ENCODE measurements at places on chromosomes 3 and 15. TPM values are rescaled to one million over a fixed set of nuclear protein-coding genes. Genes with fewer than 3 reads are reported as not detected.

GRCh38 chr15:75064846-75065245 lies 41.5 kb downstream of the PPCDC start:
- no peaks in the 10 kb centered on the region for H3K36me3 ChIP-seq
- DNase-seq: no peak
- no peaks in the 10 kb centered on the region for H3K27me3 ChIP-seq
- H3K4me3 ChIP-seq: no peak overlapping the region

The ARGFX gene
- not detected for total RNA-seq

The PTH1R gene
- 0.51 TPM for total RNA-seq

The GPR171 gene
- total RNA-seq: not detected

The GTPBP8 gene
- total RNA-seq: 26.2 TPM

The PAK6 gene
- total RNA-seq: 2.3 TPM

DNA sequence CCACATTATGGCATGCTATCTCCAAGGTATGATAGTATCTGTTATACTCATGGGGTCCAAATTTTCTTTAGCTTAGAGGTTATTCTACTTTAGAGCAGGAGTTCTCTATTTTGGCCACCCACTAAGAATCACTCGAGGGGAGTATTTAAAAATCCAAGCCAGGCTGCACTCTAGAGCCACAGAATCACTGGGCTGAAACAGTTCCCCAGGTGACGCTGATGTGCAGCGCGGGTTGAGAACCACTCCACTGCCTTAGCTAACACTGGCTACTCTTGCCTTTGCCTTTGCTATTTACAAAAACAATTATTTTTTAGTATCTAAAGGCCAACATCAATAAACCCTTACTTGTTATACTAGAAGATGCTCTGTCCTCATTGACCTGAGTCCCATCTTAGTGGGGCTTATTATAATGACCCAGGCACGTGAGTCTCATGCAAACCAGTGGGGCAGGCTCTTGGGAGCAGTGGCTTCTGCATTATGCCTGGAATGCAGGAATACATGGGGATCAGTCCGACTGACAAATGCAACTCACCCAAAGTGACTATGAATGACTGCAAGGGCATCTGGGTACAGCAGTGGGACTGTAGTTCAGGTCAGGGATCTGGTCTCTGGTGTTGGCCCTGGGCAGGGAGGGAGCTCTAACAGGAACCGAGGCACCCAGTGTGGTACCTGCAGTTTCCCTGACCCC lies 21.7 kb upstream of the CGNL1 start:
- H3K4me3 ChIP-seq: no peak overlapping the region
- DNase-seq: no peak
- H3K36me3 ChIP-seq: no peaks in the 10 kb centered on the region
- no peaks in the 10 kb centered on the region for H3K27me3 ChIP-seq
- no peaks in the 10 kb centered on the region for H3K4me1 ChIP-seq

DNA sequence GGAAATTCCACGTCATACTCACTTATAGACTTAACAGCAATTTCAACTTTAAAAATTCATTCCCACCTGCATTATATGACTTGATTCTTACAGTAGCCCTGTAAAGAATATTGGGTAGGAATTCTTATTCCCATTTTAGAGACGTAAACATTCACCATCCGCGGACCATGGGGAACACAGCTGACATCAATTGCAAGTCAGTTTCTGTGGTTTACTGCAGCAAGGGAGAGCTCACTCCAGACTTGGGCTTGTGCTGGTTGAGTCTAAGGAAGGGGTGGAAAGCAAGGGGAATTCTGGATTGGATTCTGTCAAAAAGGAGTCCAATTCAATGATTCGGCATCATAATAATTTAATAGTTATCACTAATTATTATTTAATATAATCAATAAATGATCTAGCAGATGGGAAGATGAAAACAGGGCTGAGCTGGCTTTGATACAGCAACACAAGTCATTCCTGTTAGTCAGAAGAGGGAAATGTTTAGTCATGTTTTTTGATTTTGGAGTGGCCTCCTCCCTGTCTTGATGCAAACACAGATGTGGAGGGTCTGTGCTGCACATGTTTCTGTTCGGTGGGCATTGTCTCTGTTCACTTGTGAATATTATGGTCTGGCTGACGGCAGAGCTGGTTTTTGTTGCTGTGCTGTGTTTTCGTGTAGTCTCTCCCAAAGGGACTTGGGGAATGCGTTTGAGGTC lies 9.7 kb downstream of the LIPC start:
- no peak overlapping the region for H3K4me3 ChIP-seq
- no peaks in the 10 kb centered on the region for H3K4me1 ChIP-seq
- no peaks in the 10 kb centered on the region for H3K27me3 ChIP-seq
- H3K27ac ChIP-seq: no peak overlapping the region

DNA sequence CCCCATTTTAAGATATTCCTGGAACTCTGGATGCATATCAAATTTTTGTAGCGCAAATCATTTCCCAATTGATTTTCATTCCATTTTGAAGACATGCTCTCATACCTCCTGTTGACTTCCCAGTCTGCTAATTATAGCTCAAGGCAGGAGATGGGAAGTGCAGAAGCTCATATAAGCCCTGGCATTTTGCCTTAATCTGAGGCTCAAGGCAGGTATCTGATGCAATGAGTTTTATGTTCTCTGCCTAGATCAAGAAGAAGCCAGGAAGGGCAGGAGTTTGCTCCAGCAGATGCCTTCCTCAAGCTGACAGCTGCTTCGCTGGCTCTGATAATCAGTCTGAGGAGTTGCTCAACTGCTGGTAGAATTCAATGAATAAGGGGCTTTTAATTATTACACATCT lies 65.6 kb upstream of the NEDD4 start:
- H3K36me3 ChIP-seq: no peaks in the 10 kb centered on the region
- H3K27me3 ChIP-seq: no peaks in the 10 kb centered on the region
- no peak for DNase-seq
- H3K27ac ChIP-seq: no peak overlapping the region
- no peaks in the 10 kb centered on the region for H3K4me1 ChIP-seq

- H3K36me3 ChIP-seq: no peaks in the 10 kb centered on the region
- no peak for DNase-seq
- no peak overlapping the region for H3K4me3 ChIP-seq
- H3K4me1 ChIP-seq: no peaks in the 10 kb centered on the region
- H3K27ac ChIP-seq: no peak overlapping the region
These were observed 304.4 kb downstream of the BCHE start for GRCh38 chr3:165532851-165533250.

GRCh38 chr3:163071713-163072112 lies 1575.1 kb downstream of the OTOL1 start:
- peaks cover 6% of the 10 kb centered on the region for H3K4me1 ChIP-seq
- no peaks in the 10 kb centered on the region for H3K36me3 ChIP-seq
- no peak for DNase-seq
- no peak overlapping the region for H3K27ac ChIP-seq
- H3K27me3 ChIP-seq: no peaks in the 10 kb centered on the region

The SCN5A gene
- total RNA-seq: under 0.01 TPM

DNA sequence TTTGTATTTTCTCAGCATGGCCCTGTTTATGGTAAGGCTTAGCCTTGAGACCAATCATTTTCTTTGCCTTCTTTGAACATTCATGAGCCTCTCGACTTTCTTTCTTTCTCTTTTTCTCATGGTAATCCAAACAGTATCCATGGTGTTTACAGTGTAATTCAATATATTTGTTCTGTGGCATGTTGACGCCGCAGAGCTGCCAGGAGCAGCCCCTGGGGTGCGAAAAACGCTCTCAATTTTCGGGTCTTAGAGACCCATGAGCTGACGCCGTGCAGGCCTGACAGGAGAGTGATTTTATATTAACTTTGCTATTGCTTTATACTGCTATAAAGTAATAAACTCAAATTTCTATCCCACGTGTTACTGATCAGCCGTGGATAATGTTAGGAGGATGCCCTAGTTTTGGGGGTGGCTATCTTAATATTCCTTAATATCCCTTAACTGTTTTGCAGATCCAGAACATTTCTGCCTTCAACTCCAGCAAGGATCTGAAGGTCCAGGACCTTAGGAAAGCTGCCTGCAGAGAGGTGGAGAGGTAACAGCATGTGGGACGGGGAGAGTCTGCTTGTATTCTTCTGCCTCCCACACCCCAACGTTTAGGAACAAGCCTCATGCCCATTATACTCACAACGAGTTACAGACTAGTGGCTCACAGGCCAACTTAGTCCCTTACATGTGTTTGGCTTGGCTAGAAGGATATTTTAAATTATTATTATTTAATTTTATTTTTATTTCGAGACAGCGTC lies 29.3 kb upstream of the MYO1E start:
- no peaks in the 10 kb centered on the region for H3K36me3 ChIP-seq
- no peaks in the 10 kb centered on the region for H3K27me3 ChIP-seq
- DNase-seq: no peak
- no peaks in the 10 kb centered on the region for H3K4me1 ChIP-seq
- no peak overlapping the region for H3K4me3 ChIP-seq
- H3K27ac ChIP-seq: no peak overlapping the region

GRCh38 chr15:93826790-93827189 lies 404.6 kb upstream of the MCTP2 start:
- H3K36me3 ChIP-seq: no peaks in the 10 kb centered on the region
- DNase-seq: no peak
- no peaks in the 10 kb centered on the region for H3K27me3 ChIP-seq
- H3K27ac ChIP-seq: no peak overlapping the region
- no peaks in the 10 kb centered on the region for H3K4me1 ChIP-seq

The RASGRP1 gene
- under 0.01 TPM for total RNA-seq

- H3K4me1 ChIP-seq: no peaks in the 10 kb centered on the region
- no peaks in the 10 kb centered on the region for H3K36me3 ChIP-seq
These were observed 86.0 kb downstream of the SEMA5B start for GRCh38 chr3:122941228-122942206.

GRCh38 chr3:133573054-133573628 lies 345 bp upstream of the CDV3 start:
- H3K4me3 ChIP-seq: peak overlapping the region; percentile 60
- H3K36me3 ChIP-seq: no peaks in the 10 kb centered on the region
- H3K27ac ChIP-seq: peak overlapping the region; percentile 99
- no peaks in the 10 kb centered on the region for H3K27me3 ChIP-seq
- peak; percentile 100 for DNase-seq

The C3orf49 gene
- not detected for total RNA-seq

DNA sequence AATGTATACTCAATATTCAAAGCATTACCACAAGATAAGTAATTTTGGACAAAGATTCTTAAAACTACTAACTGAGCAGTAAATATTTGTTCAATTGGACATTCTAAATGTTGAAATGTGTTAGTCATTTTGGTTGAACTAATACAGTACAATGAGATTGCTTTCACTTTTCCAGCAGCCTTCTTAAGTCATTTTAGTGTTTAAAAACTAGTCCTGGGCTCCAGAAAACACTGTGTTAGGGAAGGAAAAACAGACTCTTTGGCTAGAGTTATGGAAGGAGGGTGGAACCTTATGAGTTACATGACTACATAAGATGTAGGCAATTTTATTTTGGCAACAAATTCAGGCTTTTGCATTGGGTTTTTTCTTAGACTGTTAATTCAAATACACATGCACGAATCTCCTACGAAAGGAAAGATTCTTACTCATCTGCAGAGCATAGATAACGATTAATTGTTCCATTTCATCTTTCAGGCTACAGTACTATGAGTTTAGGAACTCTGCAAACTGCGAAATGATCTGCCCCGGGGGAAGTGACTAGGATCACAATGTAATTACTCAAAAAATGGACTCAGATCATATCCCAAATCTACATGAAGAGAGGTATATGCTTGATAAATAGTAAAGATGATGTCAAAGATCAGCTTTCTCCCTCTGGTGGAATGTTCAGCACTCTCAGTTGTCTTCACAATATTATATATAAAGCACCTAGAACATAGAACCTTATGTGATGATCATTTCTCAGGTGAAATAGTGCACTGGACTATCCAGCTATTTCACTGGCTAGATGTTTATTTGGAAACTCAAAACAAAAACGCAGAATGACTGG lies 492.8 kb upstream of the MDFIC2 start:
- H3K27me3 ChIP-seq: no peaks in the 10 kb centered on the region
- H3K4me3 ChIP-seq: no peak overlapping the region
- H3K27ac ChIP-seq: peak overlapping the region; percentile 28
- H3K4me1 ChIP-seq: no peaks in the 10 kb centered on the region
- no peak for DNase-seq
- no peaks in the 10 kb centered on the region for H3K36me3 ChIP-seq
